ENCODE measurements at places on chromosomes 3 and 15. TPM values are rescaled to one million over a fixed set of nuclear protein-coding genes. Genes with fewer than 3 reads are reported as not detected.

DNA sequence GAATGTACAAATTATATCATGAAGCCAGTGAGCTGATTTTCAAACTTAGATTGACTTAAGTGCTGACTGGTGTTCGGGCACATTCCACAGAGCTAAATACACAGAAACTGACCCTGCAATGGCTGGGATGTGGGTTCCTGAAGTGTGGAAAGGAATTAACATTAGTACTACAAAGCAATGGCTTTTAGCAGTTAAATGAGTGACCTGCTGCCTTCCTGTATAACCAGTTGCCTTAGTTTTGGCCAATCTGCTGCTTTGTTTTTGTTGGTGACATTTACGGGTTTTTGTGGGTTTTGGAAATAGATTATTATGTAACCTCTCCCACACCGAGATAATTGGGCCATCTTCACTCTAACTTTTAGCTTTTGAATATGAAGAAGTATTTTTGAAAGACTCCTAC, 2.4 kb upstream of the SKIC8 start:
- DNase-seq = no peak

SI gene
- total RNA-seq = not detected

DNA sequence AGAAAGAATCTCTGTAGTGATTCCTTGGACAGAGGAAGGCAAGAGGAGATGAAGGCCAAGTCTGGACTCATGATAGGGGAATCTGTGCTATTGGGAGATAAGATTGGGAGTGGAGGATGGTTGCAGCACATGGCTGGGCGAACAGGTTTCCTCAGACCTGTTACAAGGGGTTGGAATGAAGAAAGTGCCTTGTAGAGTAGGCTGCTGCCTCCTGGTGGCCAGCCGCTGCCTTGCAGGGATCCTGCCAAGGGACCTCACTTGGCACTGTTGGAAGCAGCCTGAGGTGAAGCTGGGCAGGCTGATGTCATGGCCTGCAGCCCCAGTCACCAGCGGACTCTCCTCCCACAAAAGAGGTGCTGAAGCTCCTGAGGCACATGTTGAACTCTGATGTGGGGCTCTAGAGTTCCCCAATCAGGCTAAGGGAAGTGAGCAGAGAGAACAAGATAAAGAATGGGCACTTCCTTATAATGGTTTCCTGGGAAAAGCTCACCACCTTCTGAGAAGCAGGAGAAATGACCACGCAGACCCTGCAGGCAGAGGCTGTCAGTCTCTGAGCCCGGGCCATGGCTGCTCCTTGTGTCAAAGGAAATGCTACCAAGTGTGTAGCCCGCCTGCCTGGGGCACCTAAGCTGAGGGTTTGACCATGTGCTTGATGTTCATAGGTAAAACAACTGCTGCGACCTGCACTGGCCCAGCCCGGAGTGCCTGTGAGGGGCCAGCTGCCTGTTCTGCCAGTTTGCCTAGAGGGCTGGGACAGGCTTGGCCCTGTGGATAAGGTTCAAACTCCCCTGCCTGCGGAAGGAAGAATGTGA, 1.6 kb upstream of the TEX264 start:
- peak; percentile 40 for DNase-seq

DNA sequence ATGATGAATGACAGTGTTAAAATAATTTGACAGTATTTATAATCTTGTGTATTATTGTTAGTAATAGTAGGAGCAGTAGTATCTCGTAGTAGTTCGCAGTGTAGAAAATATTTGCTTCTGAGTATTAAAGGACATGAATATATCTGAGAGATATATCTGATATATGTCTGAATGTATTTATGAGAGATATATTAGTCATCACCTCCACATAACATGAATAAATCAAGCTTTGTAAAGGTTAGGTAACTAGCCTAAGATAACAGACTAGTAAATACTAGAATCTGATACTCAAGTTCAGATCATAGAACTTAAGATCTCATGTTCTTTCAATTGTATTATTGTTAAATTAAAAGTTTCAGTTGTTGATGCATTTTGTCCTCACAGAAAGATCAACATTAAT, 130.5 kb downstream of the UBE2E2 start:
- DNase-seq = no peak

GP9 gene
- not detected for total RNA-seq

- DNase-seq = no peak
Measured at GRCh38 chr15:80176443-80176842, 23.6 kb downstream of the FAH start.

POLQ gene
- not detected for total RNA-seq

GRCh38 chr3:31041161-31041978, 146.9 kb upstream of the GADL1 start:
- no peak for DNase-seq

GRCh38 chr3:189353318-189353965, 181.7 kb downstream of the TPRG1 start:
- DNase-seq = no peak

DNA sequence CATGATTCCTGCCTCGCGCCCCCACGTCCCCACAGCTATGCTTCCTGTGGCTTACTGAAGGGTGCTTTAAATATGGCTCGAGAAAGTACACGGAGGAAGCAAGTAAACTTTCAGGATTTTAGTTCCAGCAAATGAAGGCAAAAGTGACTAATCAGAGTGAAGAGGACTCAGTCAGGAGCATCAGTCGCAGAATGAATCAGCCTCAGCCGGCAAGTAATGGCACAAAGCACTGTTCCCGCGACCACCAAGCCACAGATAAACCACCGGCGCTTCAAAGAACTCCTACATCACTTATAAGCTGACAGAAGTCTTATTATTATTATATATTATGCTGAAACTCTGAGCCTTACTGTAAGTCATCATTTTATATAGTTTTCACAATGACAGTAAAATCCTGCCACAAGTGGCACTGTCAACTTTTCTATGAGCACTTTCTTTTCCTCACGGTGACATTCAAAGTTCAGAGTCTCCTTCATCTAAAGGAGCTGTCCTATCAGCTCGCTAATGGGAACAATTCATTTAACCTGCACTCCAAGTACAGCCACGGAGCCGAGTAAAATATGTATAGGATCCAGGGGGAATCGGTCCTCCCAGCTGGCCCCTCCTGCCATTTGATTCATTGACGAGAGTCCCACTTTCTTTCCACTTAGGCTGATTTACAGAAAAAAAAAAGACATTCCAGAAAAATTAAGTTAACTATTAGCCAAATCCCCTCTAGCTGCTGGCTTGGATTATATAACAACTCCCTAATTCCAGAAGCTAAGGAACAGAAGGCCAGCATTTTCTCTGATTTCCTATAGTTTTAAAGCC, 217.0 kb upstream of the ICE2 start:
- no peak for DNase-seq
